HCT116 (cell line): ENCODE measurements at places on chromosomes 1 and 21. TPM values are rescaled to one million over a fixed set of nuclear protein-coding genes. Genes with fewer than 3 reads are reported as not detected.

DNA sequence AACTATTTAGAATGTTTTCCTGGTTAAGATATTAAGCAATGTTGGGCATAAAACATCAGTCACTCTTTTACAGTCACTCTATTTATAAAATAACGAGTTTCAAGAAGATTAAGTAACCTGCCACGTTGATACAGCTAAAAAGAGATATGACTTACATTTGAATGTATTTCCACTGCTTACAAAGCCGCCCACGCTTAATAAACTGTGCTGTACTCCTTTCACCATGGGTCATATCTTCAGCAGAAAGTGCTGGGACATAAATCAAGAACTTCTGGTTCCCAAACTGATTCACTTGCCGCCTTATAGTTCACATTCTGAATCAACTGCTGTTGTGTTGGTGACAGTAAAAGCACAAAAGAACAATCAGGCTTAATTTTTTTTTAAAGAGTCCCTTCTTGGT, 666.7 kb downstream of the NCAM2 start:
- H3K4me1 ChIP-seq: no peaks in the 10 kb centered on the region
- H3K27me3 ChIP-seq: no peaks in the 10 kb centered on the region
- no peak overlapping the region for H3K27ac ChIP-seq
- no peak overlapping the region for H3K4me3 ChIP-seq
- DNase-seq: no peak
- H3K36me3 ChIP-seq: no peaks in the 10 kb centered on the region

DNA sequence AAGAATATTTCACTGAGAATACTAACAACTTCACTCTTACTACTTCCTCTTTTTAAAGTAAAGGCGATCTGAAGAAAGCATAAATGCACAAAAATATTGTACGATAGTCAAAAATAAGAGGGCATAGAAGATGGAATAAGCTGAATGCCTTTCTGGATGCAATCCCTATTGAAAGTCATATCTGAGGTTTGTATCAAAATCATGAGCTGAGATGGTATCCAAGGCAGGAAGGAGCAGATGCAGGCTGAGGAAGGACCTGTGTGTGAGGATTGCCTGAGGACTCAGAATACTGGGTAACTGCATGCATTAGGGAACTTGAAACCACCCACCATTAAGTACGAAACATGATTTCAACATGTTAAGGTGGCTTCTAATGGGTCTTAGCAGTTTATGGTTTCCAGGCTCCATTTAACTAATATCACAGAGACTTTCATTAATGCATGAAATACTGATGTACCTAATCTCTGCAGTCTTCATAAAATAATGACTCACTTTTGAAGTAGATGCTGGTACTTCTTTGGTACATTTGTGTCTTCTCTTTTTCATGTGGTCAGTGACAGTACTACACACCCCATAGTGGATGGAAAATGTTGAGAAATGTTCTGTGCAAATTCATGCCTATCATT, 29.6 kb upstream of the RGS1 start:
- H3K27ac ChIP-seq: no peak overlapping the region
- DNase-seq: no peak
- no peaks in the 10 kb centered on the region for H3K36me3 ChIP-seq
- no peak overlapping the region for H3K4me3 ChIP-seq

DNA sequence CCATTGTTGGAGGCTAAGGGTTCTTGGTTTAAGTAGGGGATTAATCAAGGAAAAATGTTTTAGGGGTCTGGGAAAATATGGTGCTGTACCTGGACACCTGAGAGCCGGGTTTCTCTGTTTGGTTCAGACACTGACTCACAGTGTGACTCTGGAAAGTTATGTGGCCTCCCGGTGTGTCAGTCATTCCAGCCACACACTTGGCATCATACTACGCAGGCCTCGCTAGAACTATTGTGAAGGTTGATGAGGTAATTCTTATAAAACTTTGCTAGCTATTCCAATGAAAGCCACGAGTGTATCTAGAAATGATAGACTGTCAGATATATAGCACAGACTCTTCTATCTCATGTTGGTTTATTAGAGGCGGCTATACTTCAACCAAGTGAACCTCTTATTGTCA, 4.8 kb upstream of the CAMSAP2 start:
- H3K27me3 ChIP-seq: no peaks in the 10 kb centered on the region
- peaks cover 4% of the 10 kb centered on the region; the same call in 1 of the 2 replicates for H3K4me1 ChIP-seq
- DNase-seq: no peak
- H3K27ac ChIP-seq: no peak overlapping the region
- no peak overlapping the region for H3K4me3 ChIP-seq

- no peak overlapping the region for H3K27ac ChIP-seq
- no peak overlapping the region for H3K4me3 ChIP-seq
- no peak for DNase-seq
- no peaks in the 10 kb centered on the region for H3K36me3 ChIP-seq
These were observed 15.0 kb upstream of the F5 start for GRCh38 chr1:169601096-169601881.

DNA sequence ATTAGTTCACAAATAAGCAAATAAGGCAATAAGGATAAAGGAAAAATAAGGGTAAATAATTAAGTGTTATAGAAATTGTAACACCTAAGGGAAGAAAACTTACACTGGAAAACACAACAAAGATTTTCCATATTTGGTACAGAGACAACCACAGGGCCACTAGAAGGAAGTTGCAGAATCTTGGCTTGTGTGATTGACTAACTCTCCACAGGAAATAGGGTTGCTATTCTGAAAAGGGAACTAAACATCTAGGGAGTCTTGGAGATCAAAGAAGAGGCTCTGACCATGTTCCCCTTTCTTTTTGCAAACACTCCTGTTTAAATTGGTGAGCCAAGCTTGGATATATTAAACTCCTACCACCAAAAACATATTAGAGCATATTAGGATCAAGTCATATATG, 59.1 kb downstream of the APCS start:
- H3K4me3 ChIP-seq: no peak overlapping the region
- no peaks in the 10 kb centered on the region for H3K36me3 ChIP-seq
- no peak overlapping the region for H3K27ac ChIP-seq

UBL4B gene
- 0.57 TPM for total RNA-seq

SYCP1 gene
- not detected for total RNA-seq

SLAMF1 gene
- total RNA-seq: 0.30 TPM

TOR1AIP2 gene
- total RNA-seq: 106 TPM
